Midbrain (tissue), 1 donor: ENCODE measurements at places on chromosomes 12 and 14.
A peak's percentile ranks its signal among the peaks of the same experiment; 100 is the strongest.

DNA sequence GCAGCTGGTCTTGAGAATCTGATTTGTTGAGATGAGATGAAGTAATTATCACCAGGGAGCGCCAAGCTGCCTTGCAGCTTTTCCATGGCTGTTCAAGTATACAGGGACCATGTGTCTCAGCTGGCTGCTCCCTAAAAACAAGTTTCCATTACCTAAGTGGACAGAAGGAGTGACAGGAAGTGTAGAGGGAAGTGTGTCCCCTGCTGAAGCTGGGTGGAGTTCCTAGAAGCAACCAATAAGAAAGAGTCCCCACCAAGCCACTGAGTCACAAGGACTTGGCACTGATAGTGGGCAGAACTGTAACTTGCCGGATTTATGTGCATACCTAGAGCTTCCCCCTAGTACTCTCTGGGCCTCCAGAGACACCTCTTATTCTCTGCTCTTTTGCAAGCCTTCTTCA lies 1.5 kb upstream of the GPX2 start:
- DNase-seq, result no peak

- no peak for DNase-seq
These were observed 5.8 kb downstream of the HNRNPC start for GRCh38 chr14:21263284-21264024.

DNA sequence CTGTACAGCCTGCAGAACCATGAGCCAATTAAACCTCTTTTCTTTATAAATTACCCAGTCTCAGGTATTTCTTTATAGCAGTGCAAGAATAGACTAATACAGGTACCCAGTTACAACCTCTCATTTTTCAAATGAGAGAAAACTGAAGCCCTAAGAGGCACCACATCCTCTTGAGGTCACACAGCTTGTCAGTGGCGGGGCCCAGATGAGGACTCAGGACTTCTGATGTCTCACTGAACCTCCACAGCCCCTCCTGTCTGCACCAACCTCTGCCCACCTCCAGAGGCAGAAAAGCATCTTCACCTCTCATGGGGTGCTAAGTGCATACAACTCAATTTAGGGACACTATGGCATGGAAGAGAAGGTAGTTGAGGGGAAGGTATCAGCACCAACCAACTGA lies 120.7 kb downstream of the CRACR2A start:
- no peak for DNase-seq

GRCh38 chr12:45543887-45544286 lies 185.6 kb upstream of the ARID2 start:
- DNase-seq, result peak; percentile 64

DNA sequence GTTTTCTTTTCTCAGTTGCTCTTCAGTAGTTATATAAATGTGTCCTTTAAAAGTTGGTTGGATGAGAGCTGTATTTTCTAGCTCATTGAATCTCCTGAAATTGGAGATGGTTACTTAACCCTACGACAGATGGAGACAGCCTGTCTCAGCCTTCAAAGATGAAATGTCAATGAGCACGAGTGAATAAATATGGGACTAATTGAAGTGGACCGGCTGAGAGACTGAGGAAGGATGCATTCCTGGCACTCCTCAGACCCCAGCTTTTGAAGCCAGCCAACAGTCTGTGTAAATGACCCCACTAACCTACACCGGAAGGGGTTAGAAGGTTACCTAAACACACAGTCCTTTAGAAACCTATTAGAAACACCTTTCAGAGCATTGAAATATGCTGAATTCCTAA lies 46.6 kb downstream of the PDZRN4 start:
- DNase-seq, result no peak

GRCh38 chr14:21385188-21385904 lies 1.5 kb upstream of the SUPT16H start:
- DNase-seq, result peak; percentile 2

- DNase-seq, result no peak
These were observed 3.7 kb upstream of the DENND5B start for GRCh38 chr12:31594681-31595080.

- DNase-seq, result no peak
These were observed 112.2 kb upstream of the FKBP4 start for GRCh38 chr12:2682296-2683251.

GRCh38 chr12:92278378-92278828 lies 132.8 kb upstream of the BTG1 start:
- DNase-seq, result no peak

- no peak for DNase-seq
These were observed 463.5 kb upstream of the PDE3A start for GRCh38 chr12:19904819-19905218.

GRCh38 chr14:101626331-101626730 lies 65.0 kb downstream of the DIO3 start:
- DNase-seq, result no peak
